ENCODE measurements at places on chromosomes 5 and 9.

DNA sequence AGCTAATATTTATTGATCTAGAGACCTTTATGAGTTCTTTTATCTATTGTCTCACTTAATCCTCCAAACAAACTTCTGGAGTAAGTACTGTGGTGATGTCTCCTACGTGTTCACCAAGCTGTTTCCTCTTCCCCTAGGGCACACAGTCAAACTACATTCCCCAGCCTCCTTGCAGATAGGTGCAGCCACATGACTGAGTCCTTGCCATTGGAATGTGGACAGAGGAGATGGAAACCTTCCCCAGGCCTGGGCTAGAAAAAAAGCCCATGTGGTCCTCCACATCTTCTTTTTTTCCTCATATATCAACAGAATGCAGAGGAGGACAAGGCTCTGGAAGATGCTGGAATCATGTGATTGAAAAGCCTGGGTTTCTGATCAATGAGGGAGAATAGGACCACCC is 88.0 kb downstream of the ANKRD55 start:
- DNase-seq, result no peak

- DNase-seq, result no peak
Measured at GRCh38 chr9:88915916-88916315, 75.4 kb upstream of the S1PR3 start.

DNA sequence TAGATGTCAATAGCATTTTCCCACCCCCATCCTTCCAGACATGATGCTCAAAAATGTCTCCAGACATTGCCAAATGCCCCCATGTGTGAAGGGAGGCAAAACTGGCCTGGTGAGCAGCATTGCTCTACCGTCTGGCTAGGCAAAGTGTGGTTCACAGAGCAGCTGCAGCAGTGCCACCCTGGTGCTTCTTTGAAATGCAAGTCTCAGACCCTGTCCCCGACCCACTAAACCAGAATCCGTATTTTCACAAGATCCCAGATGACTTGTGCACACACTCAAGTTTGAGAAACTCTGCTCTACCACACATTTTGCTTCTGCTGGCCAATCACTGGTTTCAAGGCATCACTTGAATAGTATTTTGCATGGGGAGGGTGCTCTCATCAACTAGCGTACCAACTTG is 226.6 kb upstream of the KLF9 start:
- no peak for DNase-seq

DNA sequence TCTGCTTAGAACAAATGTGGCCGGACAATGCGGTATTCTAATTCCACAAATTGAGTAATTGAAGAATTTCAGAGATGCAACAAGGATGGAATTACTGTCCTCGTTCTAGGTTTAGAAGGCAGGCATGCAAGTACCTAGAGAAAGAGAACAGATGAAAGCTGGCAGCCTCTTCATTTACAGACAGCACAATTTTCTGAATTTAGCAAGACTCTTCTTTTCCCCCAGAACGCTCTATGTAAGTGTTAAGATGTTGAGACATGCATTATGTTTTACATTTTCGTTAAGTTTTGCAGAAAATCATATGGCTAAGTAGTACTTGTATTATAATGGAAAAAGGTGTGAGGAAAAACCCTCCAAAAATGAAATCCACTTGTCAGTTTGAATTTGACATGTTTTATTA is 259.5 kb upstream of the ARRDC3 start:
- DNase-seq, result no peak

DNA sequence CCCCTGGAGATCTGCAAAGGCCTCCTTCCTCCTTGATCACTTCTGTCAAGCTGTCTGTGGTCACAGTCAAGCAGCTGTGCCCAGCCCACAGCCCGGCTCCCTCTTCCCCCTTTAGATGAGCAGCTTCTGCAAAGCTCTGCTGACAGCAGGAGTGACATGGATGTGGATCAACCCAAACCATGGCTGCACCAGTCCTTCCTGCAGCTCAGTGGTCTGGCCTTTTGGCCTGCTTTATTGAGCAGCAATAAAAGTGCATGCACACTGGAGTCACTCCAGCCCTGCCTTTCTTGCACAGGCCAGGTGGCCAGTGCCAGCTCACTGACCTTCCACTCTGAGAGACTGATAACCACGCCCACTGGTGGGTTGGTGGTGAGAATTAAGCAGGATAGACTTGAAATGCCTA is 91.3 kb upstream of the OTULINL start:
- DNase-seq, result no peak

DNA sequence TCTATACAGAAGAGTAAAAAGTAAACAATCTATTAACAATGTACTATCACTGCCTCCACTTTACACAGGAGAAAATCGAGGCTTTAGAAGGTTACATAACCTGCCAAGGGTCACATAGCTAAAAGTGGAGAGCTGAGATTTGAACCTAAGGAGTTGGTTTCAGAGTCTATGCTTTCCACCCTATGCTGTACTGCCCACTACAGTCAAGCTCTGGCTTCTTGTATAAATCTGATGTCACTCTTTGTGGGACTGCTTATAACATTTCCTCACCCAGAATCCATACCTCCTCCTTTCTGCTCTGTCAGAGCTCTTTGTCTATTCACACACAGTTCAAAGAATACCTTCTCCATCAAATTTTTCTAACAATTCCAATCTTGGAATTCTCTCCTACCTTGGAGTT is 503.1 kb downstream of the RAB3C start:
- no peak for DNase-seq

GRCh38 chr9:133786907-133787753 is 49.0 kb upstream of the SARDH start:
- no peak for DNase-seq

- no peak for DNase-seq
Measured at GRCh38 chr9:112084334-112084733, 90.8 kb downstream of the SUSD1 start.

- no peak for DNase-seq
Measured at GRCh38 chr9:136617746-136618579, 44.8 kb upstream of the EGFL7 start.

- DNase-seq, result no peak
Measured at GRCh38 chr9:92659601-92660000, 10.3 kb downstream of the IPPK start.

- DNase-seq, result no peak
Measured at GRCh38 chr5:31530541-31531265, 1.2 kb downstream of the DROSHA start.

DNA sequence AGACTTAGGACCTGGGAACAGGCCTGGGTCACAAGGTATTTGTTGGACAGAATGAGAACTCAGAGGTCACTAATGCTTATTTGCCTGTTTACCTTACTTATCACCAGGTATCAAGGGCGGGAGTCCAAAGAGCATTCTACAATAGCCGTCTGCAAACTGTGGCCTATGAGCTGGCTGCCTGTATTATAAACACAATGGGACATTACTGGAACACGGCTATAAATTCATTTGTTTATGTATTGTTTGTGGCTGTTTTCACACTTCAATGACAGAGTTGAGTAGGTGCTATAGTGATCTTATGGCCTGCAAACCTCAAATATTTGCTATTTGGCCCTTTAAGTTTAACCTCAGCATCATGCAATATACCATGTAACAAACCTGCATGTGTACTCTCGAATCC is 76.6 kb upstream of the ASTN2 start:
- no peak for DNase-seq

- DNase-seq, result no peak
Measured at GRCh38 chr5:175861337-175862130, 9.8 kb upstream of the CPLX2 start.

DNA sequence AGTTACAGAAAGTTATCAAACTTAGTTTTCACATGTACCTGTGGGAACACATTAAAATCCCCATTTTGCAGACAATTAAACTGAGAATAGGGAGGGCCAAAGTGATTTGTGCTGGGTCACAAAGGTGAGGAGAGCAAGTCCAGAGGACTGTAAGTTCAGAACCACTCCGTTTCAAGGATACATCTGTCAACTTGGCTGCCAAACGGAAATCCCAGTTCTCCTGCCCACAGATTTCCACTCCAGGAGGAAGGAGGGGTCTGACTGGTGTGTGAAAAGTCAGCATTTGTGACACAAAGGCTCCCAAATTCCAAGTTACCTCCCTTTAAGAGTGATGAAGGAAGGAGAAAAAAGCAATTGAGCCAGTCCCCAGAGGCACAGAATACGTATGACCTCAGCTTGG is 42.3 kb downstream of the PRELID2 start:
- no peak for DNase-seq

GRCh38 chr5:111509119-111509518 is 3.2 kb downstream of the STARD4 start:
- no peak for DNase-seq

DNA sequence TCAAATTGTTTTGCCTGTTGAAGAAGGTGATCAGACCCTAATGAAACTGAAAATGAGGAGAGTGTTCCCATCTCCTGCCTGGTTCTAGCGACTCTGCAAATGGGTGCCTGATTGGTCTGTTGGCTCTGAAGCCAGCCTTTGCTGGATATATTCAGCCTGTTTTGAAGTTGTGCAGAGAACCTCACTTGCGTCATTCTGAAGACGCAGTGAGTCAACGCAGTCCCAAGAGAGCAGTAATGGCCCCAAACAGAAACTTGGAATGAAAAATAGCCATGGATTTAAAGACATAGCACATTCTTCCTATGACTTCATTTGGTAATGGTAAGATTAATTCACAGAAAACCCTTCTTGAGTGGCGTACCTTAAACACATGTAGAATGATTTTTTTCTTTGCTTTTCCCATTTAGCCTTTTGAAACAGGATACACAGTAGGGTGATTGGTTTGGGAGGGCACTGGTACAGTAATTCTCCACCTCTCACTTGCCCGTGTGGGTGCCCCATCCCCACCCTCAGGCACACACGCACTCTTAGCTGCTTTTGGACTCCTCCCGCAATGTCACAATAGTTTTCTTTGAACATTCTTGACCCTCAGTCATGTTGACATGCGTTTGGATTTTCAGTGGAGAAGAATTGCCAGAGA is 54.1 kb upstream of the ABL1 start:
- peak; percentile 99 for DNase-seq

DNA sequence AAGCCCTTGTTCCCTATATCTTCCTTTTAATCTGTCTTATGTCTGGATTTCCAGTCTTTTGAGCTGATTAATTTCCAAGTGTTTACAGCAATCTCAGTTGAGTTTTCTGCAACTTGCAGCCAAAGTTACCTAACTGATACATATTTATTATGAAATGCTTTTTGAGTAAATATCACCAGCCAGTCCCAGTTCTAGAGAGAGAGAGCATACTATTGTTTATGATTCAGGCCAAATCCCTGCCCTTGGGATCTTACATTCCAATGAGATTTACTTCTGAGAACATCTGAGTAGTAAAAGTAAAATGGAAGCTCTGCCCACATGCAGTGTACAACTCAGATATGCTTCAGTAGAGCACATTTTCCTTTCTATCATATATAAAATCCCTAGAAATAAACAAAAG is 661.7 kb downstream of the KCTD16 start:
- DNase-seq, result no peak

DNA sequence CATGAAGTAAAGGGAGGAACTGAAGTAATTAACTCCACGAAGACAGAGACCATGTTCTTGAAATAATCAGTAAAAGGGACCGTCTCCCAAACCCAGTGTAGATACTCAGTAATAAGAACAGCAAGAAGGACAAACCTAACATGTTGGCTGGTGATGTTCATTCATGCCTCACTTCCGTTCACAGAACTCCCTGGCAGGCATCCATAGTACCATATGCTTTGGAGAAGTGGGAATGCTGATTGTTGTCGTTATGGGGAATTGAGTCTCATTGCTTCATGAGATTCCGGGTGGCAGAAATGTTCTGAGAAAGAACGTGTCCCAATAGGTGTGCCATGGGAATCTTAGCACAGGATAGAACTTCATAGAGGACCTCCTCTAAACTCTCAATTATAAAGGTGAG is 452.3 kb downstream of the ZSWIM6 start:
- DNase-seq, result peak; percentile 43

- no peak for DNase-seq
Measured at GRCh38 chr9:93319301-93319991, 132.0 kb upstream of the FAM120A start.

DNA sequence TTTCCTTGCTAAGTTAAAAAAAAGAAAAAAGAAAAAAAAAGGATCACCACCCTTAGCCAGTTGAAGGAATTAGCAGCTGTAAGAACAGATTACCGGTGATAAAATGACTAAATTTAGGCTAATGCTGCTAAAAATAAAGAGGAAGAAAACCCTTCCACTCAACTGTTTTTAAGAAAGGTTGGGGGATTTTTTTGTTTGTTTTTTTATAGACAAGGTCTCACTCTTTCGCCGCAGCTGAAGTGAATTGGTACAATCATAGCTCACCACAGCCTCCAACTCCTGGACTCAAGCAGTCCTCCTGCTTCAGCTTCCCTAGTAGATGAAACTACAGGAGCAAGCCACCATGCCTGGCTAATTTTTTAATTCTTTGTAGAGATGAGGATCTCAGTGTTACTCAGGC is 101.7 kb downstream of the SNCAIP start:
- DNase-seq, result no peak

GRCh38 chr5:133056891-133057290 is 5.1 kb downstream of the HSPA4 start:
- DNase-seq, result no peak

DNA sequence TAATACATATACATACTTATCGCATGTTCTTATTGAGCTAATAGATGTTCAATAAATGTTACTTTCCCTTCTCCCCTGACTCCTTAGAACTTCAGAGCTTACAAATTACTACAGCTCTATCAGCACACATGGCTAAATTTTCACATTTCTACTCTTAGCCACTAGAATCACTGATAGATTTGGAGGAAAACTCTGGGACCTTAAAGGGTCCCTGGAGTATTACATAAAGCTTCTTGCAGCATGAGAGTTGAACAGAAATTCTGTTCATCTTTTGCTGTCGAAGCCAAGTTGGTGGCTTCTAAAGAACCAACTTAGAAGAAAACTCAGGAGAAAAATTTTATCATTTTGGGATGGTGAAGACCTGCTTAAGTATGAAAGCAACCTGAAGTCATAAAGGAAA is 15.5 kb downstream of the B4GALT1 start:
- no peak for DNase-seq

- DNase-seq, result peak; percentile 55
Measured at GRCh38 chr9:33765411-33765810, 29.9 kb upstream of the PRSS3 start.

- no peak for DNase-seq
Measured at GRCh38 chr9:14584571-14584970, 108.7 kb downstream of the ZDHHC21 start.

- DNase-seq, result no peak
Measured at GRCh38 chr9:137774775-137775386, 102.7 kb upstream of the CACNA1B start.

GRCh38 chr5:38601863-38602298 is 45.4 kb upstream of the LIFR start:
- peak; percentile 66 for DNase-seq
